Activated CD4-positive, alpha-beta T cell treated with anti-CD3 and anti-CD28 coated beads for 48 hours (primary cell): ENCODE measurements at places on chromosomes 2 and 18.
A peak's percentile ranks its signal among the peaks of the same experiment; 100 is the strongest.

DNA sequence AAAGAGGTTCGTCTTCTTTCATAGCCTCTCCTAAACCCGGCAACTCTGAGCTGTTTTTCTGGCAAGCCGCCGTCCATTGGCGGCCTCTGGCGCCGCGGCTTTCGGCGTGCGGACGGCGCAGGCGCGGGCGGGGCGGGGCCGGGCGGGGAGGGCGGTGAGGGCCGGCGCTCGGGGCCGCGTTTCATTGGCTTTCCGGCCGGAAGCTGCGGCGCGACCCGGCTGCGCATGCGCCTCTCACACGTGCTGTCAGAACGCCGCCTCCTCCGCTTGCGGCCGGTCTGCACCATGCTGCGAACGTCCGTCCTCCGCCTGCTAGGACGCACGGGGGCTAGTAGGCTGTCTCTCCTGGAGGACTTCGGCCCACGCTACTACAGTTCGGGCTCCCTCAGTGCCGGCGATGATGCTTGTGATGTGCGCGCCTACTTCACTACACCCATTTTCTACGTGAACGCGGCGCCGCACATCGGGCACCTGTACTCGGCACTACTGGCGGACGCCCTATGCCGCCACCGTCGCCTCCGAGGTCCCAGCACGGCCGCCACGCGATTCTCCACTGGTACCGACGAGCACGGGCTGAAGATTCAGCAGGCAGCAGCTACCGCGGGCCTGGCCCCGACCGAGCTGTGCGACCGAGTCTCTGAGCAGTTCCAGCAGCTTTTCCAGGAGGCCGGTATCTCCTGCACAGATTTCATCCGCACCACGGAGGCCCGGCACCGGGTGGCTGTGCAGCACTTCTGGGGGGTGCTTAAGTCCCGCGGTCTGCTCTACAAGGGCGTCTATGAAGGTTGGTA is at the start of gene MARS2:
Gene MARS2, plus strand, starts transcription at position 249 of the 791 bp plus-strand sequence. Its CDS starts 37 bp downstream, at position 286.
- DNase-seq = peak; percentile 93

DNA sequence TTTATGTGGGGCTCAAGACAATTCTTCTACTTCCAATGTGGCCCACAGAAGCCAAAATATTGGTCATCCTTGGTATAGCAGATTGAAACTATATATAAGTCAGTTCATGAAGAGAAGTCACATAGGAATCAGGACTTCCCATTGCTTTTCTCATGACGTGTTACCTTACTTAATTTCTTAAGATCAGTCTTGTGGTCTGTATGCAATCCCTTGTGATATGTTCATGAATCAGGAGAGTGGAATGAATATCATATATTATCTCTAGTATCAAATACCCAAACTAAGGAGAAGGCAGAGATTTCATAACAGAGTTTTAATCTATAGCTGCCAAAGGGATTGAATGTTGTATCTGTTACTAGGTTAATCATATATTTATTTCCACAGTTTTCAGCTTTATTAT is 1390.4 kb downstream of the SUCLG1 start:
- DNase-seq = no peak

GRCh38 chr2:16635791-16636699 is 29.6 kb downstream of the CYRIA start:
- DNase-seq = no peak

DNA sequence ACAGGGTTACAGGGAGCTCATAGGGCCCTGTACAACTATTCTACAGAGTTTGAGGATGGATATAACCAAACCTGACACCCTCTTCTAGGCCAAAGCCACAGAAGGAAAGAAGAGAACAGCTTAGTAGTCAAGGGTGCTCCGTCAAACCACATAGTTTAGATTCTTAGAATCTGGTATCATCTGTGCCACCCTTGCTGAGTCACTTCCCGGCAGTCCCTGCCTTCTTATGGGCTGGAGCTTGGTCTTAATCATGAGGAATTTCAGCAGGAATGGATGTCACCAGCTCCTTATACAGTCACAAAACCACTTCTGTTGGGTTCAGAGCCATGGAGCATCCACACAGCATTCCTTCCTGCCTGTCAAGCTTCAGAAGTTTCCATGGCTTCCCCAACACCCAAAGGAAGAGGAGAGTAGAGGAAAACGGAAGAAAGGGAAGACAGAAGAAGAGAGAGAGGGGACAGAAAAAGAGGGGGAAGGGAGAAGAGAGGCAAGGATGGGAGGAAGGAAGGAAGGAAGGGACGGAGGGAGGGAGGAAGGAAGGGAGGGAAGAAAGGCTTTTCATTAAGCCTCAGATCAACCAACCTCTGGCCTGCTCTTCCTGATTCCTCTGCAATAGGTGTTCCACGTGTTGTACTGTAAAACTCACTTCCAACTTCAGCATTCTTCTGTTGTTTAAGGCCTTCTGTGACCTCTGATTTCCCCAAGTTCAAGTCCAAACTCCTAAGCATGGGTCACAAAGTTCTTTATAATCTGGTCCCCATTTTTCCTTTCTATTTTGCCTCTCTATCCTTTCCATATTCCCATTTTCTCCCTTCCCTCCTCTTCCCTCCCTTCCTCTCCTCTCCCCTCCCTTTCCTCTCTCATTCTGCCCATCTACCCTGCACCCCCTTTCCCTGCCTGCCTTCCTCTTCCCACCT is 246.1 kb upstream of the TNP1 start:
- DNase-seq = peak; percentile 9

DNA sequence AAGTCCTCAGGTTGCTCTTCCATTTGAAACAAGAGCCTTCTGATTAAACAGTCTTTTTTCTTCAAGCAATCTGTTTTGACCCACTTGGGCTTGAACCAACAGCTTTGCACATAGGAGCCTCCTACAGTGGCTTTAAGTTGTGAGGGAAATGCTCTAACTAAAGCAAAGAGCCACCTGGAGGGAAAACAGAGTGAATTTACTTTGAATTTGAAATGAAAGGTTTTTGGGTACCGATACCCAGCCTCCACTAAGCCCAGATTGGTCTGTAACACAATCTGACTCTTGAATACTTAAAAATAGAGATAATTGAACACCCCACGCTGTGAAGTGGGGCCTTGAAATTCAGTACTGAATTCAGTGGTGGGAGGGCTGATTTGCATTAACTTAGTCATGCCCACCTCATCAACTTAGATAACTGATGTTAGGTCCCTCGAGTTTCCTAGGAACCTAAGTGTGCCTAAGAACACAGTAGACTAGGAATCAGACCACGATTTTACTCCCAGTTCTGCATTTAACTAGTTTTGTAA is 56.3 kb upstream of the ACVR1C start:
- DNase-seq = no peak

DNA sequence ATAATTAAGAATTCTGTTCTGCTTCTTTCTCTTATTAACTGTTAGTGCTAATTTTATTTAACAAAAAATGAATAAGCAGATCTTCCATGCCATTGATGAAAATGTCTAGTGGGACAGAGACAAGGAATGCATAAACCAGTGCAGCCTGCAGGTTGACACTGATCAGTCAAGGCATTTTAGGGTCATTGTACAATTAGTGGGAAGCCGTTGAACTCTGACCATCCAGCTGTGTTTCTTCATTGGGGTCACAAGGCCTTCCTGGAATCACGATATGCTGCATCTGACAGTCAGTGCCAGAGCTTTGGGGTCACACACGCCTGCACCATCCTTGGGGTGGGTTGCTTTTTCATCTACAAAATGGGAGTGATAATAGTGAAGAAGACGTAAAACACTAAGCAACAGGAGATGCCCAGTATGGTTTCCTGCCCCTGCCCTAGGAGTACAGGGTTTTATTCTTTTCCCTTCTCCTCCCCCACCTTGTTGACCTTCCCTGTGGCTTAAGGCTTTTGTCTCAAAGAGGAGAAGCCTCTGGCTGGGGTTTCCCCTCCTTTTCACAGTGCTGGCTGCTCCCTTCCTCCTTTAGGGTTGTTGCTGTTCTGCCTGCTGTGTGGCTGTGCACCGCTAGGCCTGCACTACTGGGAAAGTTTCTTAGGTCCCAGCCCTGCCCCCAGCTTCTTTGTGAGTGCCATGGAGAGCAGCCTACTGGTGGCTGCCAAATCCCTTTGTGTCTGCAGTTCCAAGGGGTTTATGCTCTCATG is 245.6 kb downstream of the TPGS2 start:
- no peak for DNase-seq

DNA sequence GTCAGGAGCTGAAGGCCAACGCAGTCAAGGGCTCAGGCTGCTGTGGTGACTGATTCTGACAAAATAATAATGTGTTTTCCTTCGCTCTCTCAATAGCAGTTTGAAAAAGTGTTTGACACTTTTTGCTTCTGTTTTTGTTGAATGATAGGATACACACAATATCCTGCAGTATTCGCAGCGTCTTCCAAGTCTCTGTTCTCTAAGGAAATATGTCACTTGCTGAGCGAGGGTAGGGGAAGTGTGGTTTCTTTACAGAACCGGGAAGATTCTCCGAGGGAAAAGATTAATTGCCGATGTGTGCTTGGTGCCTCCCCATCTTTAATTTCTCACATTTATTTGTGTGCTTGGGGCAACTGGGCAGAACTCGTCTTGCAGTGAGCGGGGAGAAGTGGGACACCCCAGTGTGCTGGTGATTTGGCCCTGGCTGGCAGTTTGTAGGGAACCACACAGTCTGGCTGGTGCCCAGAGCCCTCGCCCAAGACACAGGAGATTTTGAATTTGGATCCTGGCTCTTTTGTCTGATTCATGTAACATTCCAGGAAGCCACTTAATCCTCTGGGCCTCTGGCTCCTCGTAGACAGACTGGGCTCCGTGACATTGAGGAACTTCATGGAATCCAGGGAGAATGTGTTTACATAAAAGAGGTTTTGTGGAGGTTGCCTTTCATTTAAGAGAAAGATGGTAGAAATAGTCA is 169.4 kb downstream of the LDLRAD4 start:
- DNase-seq = no peak

DNA sequence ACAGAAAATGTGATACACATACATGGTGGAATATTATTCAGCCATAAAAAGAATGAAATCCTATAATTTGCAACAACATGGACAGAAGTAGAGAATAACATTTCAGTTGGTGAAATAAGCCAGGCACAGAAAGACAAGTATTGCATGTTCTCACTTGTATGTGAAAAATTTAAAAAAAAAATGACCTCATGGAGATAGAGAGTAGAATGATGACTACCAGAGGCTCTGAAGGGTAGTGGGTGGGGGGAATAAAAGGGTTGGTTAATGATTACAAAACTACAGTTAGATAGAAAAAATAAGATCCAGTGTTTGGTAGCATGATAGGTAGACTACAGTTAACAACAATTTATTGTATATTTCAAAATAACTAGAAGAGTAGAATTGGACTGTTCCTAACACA is 24.5 kb downstream of the PRKD3 start:
- no peak for DNase-seq

- no peak for DNase-seq
Observed at GRCh38 chr2:208490492-208490891, 83.9 kb downstream of the PTH2R start.
